Effector CD8-positive, alpha-beta T cell (primary cell): ENCODE measurements at places on chromosomes 6 and 20.

GRCh38 chr6:79225717-79226599 is 8.5 kb downstream of the HMGN3 start:
- no peak for DNase-seq

- DNase-seq: no peak
Observed at GRCh38 chr20:3896853-3897583, 7.8 kb downstream of the PANK2 start.

DNA sequence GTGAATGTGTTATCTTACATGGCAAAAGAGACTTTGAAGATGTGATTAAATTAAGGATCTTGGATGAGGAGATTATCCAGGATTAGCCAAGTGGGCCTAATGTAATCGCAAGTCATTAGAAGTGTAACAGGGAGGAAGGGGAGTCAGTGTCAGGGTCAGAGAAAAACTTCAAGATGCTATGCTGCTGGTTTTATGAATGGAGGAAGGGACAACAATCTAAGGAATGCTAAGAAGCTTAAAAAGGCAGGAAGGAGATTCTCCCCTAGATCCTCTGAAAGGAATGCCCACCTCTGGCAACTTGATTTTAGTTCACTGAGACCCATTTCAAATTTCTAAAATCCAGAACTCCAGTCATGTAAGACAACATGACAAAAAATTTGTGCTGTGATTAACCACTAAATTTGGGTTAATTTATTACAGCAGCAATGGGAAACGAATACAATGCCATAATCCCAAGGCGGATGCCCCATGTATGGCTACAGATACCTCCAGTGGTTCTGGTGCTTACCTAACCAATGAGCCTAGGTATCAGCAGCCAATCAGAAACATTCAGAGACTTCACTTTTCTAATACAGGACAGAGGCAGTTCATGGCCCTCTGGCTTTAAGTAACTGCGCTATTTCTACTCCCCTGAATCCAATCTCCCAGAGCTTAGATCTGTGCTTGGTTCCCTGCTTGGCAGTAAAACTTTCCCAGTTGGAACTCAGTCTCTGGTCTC is 3.6 kb upstream of the TAAR8 start:
- DNase-seq: no peak

DNA sequence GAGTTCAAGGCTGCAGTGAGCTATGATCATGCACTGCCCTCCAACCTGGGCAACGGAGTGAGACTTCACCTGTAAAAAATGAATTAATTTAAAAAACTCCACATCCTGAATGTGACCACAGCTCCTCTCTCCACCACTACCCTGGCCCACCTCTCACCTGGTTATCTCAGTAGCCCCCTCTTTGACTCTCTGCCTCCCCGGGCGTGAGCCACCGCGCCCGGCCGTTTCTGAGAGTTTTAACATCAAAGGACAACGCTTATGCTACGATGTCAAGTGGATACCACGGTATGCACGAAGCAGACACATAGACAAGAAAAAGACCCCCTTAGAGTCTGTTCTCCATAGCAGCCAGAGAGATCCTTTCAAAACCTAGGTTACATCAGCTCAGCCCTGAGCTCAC is 48.7 kb downstream of the FGD2 start:
- DNase-seq: no peak

DNA sequence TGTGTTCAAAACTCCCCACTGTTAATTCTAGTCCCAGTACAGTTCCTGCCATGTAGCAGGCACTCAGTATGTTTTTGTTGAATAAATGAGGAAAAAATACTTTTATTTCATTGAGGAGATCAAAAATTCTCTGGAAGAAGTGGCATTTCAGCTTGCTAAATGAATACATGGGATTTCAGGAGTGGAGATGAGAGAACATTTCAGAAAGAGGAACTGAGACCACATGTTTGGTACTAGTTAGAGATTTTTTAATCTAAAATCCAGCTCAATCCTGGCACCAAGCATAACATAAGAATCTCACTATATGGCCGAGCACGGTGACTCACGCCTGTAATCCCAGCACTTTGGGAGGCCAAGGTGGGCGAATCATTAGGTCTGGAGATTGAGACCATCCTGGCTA is 75.4 kb downstream of the BTBD9 start:
- no peak for DNase-seq

GRCh38 chr6:103797738-103798137 is 1062.0 kb downstream of the HACE1 start:
- DNase-seq: no peak

DNA sequence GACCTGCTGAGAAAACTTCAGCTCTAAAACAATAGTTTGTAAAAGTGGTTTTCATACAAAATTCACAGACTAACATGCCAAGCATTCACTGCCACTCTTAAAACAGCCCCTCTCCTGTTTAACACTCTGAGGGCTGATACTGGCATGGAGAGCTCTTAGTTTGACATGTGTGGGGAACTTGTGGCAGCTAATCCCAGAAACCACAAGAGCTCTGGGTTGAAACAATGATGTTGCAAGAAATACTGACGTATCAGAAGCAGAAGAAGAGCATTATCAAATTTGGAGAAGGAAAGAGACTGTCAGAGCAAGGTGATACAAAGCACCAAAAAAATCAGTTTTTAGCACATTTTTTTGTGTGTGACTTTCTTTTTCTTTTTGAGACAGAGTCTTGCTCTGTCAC is 5.1 kb downstream of the BEND3 start:
- no peak for DNase-seq

GRCh38 chr6:35512740-35513139 is at the start of gene TULP1:
TULP1 (minus strand) TSS chr6:35512896; CDS start chr6:35512858, 38 bp downstream.
- no peak for DNase-seq

DNA sequence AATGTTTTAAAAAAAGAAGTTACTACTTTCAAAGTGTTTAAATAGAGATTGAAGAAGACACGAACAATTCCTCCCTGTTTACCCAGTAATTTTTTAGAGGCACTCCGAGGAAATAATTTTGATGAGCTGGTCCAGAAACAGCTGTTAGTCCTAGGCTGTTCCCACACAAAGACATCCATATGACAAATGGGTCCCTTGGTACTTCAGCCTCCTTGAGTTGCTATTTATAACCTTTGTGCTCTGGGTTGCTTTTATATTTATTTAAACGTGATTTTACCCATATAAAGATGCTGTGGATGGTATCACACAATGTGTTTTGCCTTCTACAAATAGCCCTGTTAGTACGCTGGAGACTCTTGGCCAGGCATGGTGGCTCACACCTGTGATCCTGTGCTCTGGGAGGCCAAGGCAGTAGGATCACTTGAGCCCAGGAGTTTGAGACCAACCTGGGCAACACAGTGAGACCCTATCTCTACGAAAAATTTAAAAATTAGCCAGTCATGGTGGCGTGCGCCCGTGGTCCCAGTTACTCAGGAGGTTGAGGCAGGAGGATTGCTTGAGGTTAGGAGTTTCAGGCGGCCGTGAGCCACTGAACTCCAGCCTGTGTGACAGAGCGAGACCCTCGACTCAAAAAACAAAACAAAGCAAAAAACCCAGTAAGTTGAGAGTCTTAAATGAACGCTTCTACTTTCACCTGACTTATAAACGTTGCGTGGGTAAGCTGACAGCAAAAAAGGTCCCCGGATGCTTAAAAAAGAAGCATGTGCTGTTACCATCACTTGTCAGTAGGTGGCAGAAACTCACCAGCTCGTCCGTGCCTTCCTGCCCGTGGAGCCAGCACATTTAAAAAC is 56.9 kb upstream of the ARMH2 start:
- DNase-seq: peak; percentile 44

DNA sequence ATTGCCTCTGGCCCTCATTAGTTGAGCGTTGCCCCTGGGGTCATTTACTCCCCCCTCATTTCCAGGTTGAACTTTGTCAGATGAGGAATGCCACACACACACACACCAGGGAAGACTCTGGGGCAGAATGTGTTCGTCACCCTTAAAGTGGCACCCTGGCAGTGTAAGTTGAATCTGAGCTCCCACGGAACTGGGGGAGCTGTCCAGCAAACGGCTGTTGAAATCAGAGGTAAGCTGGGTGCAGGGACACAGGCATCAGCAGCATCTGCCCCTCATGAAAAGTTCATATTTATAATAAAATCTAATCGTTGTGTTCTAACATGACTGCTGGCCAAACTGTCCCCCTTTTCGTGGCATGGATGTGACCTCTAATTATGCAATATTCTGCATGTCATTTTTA is 4.3 kb upstream of the MC3R start:
- no peak for DNase-seq

DNA sequence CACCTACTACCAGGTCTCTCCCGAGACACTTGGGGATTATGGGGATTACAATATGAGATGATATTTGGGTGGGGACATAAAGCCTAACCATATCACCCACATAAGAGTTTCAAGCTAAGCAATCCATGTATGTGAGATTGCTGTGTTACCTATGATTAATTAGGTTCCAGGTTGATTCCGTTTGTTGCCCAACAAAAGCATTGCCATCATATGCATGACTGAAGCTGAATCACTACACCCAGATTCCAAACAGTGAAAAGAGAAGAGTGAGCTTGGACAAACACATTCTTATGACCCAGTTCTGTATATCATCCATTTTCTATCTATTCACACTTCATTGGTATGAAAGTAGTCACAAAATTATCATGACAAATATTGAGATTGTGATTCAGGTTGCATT is 952.5 kb upstream of the MAN1A1 start:
- no peak for DNase-seq

- DNase-seq: no peak
Observed at GRCh38 chr20:32455171-32455900, 97.2 kb downstream of the ASXL1 start.

DNA sequence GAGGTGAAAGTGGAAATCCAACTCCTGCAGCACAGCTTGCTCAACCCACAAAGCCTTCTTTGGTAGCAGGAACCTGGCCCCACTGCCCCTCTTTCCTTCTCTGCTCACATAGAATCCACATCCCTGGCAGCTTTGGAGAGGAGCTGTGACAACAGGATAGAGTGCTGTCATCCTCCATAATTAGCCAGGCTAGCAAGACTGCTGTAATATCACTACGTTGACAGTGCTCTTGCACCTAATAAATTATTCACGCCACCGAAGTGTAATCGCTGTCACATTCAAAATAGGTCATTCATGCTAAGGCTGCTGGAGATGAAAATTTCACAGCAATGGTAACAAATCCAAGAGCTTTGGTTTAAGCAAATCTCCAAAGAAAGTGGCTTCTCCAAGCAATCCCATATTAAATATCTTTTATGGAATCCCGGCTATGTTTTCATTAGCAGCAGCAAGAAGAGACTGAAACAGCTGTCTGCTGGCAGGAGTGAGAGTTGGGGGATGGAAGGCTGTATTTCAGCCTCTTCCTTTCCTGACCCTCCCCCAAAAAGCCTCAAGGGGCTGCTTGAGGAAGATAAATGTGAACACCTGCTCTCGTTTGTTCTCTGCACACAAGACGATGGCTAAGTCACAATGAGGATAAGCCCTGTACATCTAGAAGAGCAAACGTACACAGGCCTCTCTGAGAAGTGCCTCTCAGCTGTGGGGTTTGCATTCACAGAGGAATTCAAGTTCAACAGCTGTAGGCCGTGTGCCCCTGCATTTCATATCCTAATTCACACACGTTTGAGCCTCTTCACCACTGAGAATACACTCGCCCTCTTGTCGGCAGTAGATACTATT is 16.5 kb downstream of the RIPOR2 start:
- DNase-seq: no peak

DNA sequence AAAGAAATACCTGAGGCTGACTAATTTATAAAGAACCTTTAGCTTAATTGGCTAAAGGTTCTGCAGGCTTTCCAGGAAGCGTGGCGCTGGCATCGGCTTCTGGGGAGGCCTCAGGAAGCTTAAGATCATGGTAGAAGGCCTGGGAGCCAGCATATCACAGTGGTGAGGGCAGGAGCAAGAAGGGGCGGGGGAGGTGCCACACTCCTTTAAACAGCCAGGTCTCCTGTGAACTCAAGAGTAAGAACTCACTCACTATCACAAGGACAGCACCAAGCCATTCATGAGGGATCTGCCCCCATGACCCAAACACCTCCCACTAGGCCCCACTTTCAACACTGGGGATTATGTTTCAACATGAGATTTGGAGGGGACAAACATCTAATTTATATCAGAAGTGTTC is 34.4 kb upstream of the SLC4A11 start:
- no peak for DNase-seq

DNA sequence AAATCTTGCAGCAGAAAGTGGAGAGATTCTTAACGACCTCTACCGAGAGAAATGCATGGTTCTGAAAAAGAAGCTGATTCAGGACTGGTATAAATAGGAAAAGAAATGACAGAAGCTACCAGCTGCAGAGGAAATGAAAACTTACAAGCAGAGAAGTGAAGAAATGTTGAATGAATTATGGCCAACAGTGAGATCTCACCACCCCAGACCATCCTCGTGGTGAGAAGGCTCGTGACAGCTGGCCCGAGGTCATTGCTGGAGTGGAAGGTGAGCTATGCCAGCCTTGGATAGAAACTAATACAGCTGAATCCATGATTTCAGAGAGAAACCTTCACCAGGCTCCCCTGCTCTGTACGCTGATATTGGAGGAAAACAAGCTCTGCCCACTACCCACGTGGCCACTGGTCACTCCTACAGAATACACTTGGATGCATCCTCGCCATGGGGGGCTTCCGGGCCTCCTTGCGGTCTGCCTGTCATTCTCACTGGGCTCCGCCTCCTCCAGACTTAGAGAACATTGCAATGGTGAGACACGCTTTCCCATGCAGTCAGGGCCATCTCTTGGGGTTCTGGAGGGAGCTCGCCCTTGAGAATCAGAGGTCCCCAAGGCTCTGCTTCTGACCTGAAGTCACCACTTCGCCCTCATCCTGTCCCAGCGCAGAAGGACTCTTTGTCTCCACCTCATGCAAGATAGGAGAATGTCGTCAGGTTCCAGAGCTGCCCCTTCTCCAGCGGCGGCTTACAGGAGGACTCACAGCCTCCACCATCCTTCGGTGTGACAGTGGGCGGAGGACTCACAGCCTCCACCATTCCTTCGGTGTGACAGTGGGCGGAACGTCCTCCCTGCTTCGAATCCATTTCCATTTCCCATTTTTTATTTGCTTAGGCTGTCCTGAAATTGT is 10.6 kb upstream of the TUBB2B start:
- DNase-seq: no peak

- DNase-seq: no peak
Observed at GRCh38 chr20:40339661-40340449, 349.2 kb downstream of the MAFB start.

GRCh38 chr6:62357835-62358234 is 71.8 kb upstream of the KHDRBS2 start:
- no peak for DNase-seq

DNA sequence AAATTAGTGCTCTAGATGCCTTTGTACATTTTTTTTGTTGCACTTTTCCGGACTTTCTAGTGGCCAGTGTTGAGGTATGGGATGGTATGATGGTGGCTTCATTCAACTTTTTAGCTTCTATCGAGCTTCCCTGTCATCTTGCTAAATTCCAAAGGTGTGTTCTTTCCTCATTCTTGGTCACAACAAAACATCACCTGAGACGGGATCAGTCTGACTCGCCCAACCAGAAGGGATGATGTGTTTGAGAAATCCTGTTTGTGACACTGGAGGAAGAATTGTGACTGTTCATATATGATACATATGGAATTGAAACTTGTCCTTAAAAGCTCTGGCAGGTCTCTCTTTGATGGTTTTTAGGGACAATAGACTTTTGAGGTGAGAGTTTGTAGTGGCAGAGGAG is 33.8 kb downstream of the KCNS1 start:
- DNase-seq: no peak

GRCh38 chr6:134299236-134299635 is 18.7 kb downstream of the SGK1 start:
- no peak for DNase-seq

GRCh38 chr6:7418238-7418905 is 28.8 kb downstream of the RIOK1 start:
- no peak for DNase-seq

GRCh38 chr6:1739220-1739619 is 129.5 kb downstream of the FOXC1 start:
- no peak for DNase-seq
